ENCODE measurements at places on chromosomes 6 and 20.

DNA sequence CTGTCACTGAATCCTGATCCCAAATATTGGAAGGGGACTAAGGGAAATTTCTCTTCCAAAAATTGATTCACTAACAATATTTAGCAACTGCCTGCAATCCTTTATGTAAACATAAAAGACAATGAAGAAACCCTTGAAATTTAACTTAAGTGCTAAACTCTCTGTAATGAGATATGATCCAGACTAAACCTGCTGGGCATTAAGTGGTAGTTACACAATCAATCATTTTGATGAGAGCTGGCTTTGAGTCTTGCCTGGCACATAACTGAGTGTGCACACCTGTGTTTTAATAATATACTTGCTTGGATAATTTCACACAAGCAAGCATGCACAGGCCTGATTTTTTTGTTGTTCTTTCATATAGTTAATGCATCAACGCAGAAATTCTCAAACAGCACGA is 9.8 kb upstream of the ZFP64 start:
- DNase-seq = no peak

- DNase-seq = no peak
These were observed 35.9 kb downstream of the MAPK14 start for GRCh38 chr6:36063318-36064060.

GRCh38 chr20:62360854-62361798 is 6.0 kb downstream of the LAMA5 start:
- peak; percentile 81 for DNase-seq

DNA sequence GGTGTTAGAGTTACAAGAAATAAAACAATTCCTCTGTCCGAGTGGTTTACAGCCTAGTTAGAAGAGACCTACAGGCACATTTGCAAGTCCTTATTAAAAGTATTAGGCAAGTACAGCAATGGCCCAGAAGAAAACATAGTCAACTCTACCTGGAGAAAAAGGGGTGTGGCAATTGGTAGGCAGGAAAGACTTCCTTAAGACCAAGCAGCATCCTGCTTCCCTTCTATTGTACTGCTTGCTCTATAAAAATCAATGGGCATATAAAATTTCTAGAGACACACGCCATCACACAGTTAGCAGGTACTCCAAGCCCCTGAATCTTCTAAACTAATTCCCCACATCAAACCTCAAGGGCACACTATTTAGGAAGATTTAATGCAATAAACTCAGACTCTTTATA is 185.6 kb downstream of the ATXN1 start:
- DNase-seq = no peak

DNA sequence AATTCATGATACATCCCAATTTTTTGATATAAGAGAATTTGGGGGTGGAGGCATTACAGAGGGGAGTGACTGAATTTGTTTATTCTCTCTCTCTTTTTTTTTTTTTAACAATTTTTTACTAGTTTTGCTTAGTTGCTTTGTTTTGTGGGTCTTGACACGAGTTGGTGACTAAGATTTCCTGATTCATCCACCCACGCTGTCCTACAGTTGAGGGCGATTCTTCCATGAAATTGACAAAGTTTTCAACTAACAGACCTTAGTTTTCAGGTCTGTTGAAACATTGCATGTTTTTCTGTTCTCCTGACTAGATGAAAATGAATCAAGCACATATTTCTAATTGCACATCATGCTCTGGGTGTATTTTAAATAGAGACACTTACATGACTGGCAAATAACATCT is 613.8 kb downstream of the TFAP2B start:
- no peak for DNase-seq
